ENCODE measurements at places on chromosomes 12 and 14.
A peak's percentile ranks its signal among the peaks of the same experiment; 100 is the strongest.

- DNase-seq, result no peak
Measured at GRCh38 chr12:115322275-115322674, 638.3 kb upstream of the TBX3 start.

GRCh38 chr12:92472201-92472600 lies 230.6 kb upstream of the PLEKHG7 start:
- DNase-seq, result no peak

GRCh38 chr12:57741844-57742738 lies 2.7 kb upstream of the TSPAN31 start:
- no peak for DNase-seq

GRCh38 chr14:75042035-75042434 lies 9.2 kb downstream of the MLH3 start:
- DNase-seq, result peak; percentile 52

DNA sequence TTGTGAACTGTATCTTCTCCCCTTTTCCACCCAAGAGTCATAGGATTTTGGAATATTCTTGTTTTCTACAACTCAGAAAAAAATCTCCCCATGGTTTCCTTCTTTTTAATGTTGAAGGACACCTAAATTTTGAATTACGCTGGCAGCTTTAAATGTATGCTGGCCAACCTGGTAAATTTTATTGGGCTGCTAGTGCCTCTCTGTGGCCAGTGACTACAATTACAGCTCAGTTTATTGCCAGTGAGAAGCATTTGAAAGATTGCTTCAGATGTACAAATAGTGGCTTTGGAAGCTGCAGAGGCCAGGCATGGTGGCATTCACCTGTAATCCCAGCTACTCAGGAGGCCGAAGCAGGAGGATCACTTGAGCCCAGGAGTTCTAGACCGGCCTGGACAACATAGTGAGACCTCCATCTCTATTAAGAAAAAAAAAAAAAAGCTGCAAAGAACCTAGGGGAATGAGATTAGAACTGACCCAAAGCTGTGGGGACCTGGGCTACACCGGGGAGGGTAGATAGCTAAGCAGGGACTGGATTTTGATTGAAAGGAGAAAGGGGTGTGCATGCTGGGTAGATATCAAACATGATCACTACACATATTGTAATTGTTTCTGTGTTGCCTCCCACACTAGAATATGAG lies 7.6 kb upstream of the RAB21 start:
- DNase-seq, result peak; percentile 27

DNA sequence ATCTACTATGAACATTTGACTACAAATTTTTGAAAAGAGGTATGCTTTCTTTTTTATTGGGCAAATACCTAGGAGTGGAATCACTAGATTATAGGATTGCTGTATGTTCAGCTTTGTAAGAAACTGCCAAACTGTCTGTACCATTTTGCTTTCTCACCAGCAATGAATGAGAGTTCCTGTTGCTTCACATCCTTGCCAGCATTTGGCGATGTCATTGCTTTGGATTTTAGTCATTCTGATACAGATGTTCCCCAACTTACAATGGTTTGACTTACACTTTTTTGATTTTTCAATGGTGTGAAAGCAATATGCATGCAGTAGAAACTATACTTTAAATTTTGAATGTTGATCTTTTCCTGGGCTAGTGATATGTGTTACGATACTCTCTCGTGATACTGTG lies 328.7 kb downstream of the RAD51B start:
- DNase-seq, result no peak

DNA sequence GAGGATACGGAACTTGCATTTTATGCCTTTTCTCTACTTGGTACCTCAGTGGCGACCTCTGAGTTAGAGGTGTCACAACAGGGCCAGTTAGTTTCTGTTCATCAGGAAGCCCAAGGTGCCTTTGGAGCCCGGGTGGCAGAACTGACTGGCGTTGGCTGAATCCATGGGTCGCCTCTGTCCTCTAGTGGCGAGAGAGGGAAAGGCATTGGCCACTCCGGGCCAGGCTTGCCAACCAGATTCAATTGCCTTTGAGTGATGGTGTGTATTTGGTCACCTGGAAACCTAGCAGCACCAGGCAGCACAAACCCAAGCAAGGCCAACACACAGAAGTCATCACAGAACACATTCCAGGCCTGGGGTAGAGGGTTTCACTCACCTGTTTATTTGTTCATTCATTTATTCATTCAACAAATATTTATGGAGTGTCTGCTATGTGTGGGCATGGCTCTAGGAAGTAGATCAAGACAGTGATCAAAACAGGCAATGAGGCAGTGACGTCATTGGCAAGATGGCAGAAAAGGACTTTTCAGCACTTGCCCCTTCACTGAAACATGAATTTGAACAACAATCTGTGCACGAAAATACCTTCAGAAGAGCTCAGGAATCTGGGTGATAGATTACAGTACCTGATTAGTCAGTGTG lies 40.5 kb upstream of the KCNA5 start:
- DNase-seq, result no peak

DNA sequence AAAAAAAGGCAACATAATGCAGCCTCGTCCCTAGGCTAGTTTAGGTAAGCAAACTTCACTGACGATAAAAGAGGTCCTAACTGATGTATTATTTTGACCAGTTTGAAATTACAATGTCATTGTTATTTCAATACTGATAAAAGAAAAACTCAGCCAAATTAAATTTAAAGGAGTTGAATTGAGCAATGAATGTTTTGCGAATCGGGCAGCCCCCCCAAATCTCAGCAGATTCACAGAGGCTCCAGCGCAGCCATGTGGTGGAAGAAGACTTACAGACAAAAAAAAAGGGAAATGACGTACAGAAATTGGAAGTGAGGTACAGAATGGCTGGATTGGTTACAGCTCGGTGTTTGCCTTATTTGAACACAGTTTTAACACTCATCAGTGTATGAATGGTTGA lies 8.2 kb upstream of the LDHB start:
- DNase-seq, result no peak

DNA sequence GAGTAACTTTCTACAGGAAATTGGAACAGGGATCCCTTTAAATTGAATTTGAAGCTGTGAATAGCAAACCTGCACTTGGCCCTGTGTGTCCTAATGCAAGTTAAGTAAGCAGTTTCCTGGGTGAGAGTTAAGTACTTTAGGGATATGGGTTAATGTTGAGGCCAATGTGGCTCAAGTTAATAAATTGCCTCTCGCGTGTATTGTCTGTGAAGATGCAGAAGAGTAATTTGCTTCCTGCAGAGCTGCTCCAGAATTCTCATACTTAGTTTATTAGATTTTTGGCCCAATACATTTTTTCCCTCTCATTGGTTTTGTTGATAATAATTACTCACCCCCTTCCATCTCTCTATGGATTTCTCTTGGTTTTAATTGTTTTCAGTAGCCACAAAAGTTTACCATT lies 86.5 kb downstream of the SLC25A47 start:
- no peak for DNase-seq

DNA sequence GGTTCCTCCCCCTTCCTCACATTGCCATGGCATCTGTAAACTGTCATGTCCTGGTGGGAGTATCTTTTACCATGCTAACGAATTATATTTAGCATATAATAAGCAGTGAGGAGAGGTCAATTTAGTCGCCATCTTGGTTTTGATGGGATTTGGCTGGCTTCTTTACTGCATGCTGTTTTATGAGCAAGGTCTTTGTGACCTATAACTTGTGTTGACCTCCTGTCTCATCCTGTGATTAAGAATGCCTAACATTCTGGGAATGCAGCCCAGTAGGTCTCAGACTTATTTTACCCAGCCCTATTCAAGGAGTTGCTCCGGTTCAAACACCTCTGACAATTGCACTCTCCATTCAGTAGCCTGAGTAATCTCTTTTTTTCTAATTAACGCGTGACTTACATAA lies 2.1 kb upstream of the EIF4B start:
- no peak for DNase-seq

- DNase-seq, result no peak
Measured at GRCh38 chr12:97164936-97165335, 257.9 kb downstream of the NEDD1 start.

GRCh38 chr14:69055125-69055524 lies 76.0 kb upstream of the ACTN1 start:
- no peak for DNase-seq

DNA sequence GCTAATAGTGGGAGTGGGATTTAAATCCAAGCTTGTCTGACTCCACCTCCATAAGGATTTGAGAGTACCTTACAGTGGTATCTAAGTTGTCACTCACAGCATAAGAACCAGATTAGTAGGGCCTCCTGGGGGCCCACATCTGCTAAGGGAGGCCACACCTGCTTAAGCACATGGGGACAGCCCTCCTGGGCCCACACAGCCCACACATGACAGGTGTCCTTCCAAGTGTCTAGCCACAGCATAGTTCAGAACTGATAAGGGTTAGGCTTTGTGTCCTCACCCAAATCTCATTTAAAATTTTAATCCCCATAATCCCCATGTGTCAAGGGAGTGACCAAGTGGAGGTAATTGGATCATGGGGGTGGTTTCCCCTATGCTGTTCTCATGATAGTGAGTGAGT lies 186.0 kb upstream of the HMGA2 start:
- peak; percentile 98 for DNase-seq
